ENCODE measurements at places on chromosomes 5 and 9.

DNA sequence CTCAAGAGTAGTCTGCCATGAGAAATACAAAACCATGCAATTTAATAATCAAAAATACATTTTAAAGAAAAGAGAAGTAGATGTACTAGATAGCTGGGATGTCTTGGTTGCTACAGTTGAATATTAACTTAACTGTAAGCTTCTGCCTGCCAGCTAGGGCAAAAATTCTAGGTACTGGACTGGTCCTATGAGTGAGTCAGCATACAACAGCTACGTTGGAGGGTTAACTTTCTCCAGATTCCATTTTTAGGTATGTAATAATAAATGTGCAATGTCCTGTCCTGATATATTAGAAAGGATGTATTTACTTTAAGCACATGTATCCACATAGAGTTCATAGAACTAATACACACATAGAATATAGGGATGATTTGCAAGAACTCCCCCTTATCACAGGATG is 230.1 kb downstream of the CAAP1 start:
- no peak for DNase-seq

- DNase-seq, result no peak
These were observed 997.1 kb upstream of the ARRDC3 start for GRCh38 chr5:92380069-92380770.

DNA sequence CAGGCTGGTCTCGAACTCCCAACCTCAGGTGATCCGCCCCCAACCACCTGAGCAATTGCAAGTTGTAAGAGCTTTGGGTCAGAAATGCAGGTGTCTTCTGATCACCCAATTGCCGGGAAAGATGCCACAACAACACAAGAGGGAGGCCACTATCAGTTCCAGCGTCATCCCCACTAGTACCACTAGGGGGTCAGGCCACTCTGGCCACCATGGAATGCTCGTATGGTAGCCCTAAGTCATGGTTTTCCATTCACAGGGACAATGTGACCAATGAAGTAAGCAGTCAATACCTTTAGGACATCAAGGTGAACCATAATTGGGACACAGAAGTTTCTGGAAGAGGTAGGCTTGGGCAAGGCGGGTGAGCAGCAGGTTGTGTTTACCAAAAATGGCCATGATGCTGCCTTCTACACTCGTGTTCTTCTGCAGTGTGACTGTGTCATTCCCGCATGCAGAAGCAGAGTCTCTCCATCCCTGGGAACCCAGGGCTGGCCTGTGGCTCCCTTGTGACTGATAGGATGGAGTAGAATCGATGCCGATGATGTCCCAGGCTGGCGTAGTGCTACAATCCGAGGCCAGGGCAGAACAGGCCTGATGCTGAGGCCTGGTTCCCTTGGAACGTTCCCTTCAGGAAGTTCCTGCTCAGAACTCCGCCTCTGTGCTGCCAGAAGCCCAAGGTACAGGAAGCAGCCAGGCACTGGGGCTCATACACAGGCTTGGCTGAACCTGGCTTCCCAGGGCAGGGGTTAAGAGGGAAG is 42.2 kb upstream of the ANKRD33B start:
- no peak for DNase-seq

DNA sequence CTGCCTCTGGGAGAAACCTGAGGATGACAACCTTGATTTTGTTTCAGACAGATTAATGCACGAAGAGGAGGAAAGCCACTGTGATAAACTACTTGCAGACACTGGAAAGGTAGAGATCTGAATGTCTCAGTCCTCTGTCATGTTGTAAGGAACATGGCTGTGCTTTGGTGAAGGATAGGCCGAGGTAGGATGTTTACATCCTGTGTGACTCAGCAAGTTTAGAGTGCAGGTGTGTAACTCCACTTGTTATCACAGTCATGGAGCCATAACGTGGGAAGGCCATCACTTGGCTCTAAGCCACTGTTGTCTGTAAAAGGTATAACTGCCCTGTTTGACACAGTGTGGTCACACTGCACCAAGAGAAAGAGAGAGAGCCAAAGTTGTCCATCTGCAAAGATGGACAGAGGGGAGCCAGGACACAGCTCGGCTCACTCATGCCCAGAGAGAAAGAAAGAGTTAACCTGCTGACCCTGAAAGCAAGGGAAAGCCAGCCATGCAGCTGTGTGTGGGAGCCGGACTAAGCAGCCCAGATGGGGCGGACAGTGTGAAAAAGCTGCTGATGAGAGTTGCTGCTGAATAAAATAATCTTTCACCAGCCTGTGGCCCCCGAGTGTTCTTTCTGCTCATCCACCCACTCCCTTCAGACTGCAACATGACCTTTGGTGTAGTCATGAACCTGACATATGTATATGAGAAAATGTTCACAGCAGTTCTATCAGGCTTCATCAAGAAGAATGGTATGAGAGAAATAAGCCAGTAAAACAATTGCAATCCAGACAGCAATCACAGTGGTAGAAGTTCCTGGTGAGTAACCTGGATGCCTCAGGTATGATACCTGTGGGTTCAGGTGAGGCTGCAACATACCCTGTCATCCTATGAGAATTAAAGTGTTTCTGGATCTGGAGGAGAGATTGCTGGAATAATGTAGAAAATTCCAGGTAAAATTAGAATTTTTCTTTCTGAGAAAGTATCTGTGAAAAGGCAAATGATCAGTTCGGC is 115.9 kb downstream of the TARS1 start:
- DNase-seq, result no peak

DNA sequence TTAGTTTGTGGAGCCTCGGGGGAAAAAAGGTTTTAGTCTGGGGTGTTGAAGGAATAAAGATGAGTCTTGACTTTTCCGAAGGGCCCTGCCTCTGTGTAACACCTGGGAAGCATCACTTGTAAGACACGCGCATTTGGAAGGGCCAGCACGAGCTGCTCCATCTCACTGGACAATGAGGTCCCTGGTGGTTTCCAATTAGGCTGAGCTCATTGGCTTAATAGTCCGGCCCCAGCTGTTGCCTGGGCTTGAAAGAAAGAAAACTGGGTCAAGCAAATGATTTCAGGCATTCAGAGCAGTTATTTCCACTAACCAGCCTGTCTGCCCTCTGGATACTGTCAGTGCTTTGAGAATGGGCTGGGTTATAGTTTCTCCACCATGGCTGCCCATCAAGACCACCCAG is 64.5 kb downstream of the NSUN2 start:
- DNase-seq, result no peak

DNA sequence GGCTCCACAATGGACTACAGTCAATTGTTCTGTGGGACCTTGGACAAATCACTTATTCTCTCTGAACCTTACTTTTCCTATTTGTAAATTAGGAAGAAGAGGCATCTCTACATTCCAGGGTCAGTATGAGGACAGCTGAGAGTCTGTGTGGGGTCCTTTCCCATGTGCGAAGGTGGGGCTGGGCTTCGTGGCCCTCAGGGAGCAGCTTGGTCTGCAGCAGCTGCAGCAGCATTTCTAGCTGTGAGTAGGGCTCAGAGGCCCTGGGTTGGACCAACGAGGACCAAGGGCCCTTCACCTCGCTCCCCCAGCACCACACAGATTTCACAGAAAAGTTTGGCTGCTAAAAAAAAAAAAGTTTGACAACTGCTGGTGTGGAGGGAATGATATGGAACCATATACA is 9.4 kb upstream of the DDX41 start:
- DNase-seq, result no peak

GRCh38 chr5:147403651-147404640 is 105.9 kb downstream of the DPYSL3 start:
- DNase-seq, result peak; percentile 92

- DNase-seq, result no peak
These were observed at the start of gene ZNF618 for GRCh38 chr9:113876151-113876992. TSS of gene ZNF618 (plus strand) at chr9:113876309. CDS start at chr9:113876381, 72 bp downstream.

DNA sequence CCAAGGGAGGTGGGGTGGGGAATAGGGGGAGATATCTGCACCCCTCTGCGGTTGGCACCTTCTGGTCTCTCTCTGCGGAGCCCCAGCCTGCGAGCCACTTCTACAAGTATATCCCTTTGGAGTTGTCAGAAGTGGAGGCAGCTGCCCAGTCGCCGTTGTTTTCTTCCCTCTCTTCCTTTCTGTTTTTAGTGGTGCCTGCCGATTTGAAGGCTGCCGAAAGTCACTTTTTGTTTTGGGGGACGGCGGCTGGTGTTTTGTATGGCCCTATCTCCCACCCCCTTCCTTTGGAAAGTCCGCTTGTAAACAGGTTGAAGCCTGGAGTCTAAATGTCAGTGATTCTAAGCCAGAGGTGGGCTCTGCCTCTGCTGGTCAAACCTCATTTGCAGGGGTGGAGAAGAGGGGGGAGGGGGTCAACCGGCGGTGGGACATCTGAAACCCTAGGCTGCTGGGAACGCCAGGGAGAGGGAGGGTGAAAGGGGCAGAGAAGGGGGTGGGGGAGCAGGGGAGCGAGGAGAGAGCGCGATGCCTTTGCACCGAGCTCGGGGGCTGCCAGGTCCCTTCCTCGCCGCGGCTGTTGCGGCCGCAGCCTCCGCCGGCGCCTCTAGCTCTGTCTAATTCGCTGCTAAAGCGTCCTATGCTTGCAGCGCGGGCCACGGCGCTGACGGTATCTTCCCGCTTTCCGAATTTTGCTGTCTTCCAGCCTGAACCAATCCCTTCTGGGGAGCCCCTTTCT is at the start of gene FGF10:
Gene FGF10 (minus strand): TSS at position 331 of the 733 bp plus-strand sequence. CDS start 738 bp downstream, outside the sequence.
- no peak for DNase-seq

DNA sequence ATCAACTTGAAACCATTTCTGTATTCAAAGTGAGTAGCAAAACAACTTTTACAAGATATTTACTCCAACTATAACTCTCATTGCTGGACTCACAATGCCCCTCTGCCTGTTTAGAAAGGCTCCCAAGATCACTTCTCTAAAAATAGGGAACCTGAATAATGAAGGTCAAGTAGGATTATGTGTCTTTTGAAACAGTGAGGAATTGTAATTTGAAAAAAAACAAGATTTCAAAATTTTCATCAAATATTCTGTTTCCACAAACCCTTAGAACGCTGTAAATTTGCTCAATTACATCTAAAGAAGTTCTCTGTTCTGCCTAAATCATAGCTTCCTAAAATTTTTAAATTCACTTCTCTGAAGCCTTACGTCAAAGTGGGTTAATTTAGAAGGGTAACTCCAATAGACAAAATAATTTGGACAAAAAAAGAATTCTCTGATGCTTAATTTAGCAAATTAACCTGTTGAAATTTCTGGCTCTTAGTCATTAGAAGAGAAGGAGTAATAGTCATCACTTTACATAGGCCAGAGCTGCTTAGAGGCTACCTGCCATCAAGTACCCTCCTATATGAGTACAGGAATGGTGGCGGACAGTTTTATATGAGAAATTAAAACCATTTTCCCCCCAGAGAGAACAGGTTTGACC is 4.0 kb downstream of the ELL2 start:
- no peak for DNase-seq

- DNase-seq, result no peak
These were observed 336.6 kb downstream of the CWC27 start for GRCh38 chr5:65105301-65105700.

DNA sequence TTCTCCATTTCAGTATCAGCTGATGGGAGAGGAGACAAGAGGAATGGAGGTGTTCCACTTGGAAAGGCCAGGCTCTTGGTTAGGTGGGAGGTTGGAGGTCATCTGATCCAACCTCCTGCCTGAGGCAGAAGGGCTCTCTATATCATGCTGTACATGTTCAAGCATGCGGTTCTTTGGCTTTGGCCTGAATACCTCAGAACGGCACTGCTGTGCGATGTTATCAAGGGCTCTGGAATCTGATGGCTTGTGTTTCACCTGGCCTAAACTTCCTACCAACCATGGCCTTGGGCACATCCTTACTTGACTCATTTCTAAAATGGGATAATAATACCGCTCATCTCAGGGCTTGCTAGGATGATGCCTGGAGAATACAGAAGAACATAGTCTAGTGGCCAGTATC is 90.1 kb upstream of the FAM169A start:
- no peak for DNase-seq

DNA sequence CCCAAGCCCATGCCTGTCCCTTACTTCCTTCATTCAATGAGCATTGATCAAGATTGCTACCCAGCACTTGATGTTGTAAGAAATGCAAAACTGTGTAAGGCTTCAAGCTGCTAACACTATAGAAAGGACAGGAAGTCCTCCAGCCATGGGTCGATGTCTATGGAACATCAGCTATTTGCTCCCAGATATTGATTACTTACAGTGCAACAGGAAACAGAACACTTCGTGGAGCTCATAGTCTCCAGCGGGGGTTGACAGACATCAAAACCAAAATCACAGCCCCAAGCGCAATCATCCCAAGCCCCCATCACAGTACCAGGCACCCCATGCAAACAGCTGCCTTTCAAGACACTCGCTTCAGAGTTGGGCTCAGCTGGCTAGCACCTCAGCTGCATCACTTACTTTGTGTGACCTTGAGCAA is 26.8 kb upstream of the DUSP1 start:
- no peak for DNase-seq

DNA sequence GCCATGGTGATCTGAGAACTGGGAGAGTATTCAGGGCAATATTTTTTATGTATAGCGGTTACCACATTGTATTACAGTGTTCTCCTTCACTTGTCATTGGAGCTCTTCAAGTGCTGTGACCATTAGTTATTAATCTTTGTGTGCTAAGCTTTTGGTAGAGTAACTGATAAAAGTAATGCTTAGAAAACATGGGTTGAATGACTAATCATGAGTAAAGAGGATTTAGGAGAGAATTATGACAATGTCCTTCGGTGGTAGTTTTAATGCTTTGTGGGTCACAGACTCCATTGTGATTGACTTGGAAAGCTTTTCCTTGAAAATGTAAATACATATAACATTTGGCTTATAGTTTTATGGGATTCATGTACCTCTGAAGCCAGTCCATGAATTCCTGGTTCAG is 21.4 kb downstream of the TGFBR1 start:
- no peak for DNase-seq

- no peak for DNase-seq
These were observed 26.2 kb downstream of the NIPAL4 start for GRCh38 chr5:157486221-157486681.

DNA sequence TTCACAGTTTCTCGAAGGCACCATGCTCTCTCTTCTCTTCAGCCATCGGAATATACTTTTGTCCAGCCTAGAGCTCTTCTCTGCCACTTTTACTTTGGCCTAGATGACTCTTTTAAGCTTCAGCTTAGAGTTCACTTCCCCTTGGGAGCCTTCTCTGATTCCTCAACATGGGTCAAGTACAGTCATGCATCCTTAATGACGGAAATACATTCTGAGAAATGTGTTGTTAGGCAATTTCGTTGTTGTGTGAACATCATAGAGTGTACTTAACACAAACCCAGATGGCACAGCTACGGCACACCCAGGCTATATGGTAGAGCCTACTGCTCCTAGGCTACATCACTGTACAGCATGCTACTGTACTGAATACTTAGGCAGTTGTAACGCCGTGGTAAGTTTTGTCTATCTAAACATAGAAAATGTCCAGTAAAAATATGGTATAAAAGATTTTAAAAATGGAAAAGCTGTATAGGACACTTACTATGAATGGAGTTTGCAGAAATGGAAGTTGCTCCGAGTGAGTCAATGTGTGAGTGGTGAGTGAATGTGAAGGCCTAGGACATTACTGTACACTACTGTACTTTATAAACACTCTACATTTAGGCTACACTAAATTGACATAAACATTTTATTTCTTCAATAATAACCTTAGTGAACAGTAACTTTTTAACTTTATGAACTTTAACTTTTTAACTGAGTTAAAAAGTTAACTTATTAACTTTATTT is 15.1 kb upstream of the TNFSF15 start:
- no peak for DNase-seq

Measured in pulmonary artery endothelial cell (primary cell).